HT1080 (cell line): ENCODE measurements at places on chromosomes 7 and 10.

GRCh38 chr7:76395965-76396726, 13.4 kb downstream of the SSC4D start:
- DNase-seq: no peak

- peak; percentile 22 for DNase-seq
Measured at GRCh38 chr10:124354411-124355382, 64.0 kb downstream of the OAT start.

DNA sequence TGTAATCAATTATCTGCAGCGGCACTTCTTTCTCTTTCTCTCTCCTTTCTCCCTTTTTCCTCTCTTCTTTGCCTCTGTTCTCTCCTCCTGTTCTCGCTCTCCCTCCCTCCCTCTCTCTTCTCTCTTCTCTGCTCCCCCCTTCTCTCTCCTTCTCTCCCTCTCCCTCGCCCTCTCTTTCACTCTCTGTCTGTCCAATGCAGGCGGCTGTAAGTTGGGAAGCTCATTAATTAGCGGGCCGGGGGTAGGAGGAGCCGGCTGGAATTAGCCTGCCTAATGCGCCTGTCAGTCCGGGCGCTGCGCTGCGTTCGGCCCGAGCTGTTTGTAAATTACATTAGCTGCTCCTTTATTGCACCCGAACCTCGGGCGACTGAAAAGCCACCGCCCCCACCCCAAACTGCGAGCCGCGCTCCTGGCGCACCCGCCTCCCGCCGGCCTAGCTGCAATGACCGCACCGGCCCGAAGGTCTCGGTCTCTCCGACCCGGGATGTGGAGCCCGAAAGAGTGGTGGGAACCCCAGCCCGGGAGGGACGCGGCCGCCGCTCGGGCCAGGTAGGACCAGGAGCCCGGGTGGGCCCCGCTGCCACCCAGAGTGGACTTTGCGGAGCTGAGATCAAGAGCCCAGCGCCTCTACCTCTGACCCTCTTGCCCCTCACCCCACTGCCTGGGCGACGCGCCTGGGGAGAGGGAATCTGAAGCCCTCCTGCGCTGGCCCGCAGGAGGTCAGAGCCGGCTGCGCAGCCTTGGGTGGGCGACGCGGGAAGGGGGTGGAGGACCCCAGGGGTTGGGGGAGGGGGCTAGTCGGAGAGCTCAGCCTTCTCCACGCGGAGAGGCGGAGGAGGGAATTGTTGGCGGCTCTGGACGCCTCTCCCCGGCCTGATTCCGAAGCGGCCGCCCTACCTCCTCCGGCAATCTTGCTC, at the start of gene LBX1:
Gene LBX1 (minus strand): TSS at position 198 of the 917 bp plus-strand sequence. CDS start 648 bp downstream, outside the sequence.
- no peak for DNase-seq

DNA sequence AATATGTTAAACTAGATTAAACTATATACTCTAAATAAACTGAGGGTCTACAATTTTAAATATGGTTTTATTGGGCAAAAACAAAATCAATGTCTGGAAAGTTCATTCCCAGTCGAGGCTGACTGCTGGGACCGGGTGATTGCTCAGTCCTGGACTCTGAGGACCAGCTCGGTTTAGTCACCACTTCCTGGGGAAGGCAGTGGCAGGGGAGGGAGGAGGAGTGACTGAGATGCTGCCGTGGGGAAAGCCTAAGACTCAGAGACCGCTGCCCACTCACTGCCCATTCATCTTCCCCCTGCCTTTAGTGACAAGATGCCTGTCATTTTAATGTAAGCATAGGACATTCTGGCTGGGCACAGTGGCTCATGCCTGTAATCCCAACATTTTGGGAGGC, 29.0 kb downstream of the ATOH7 start:
- peak; percentile 81 for DNase-seq

GRCh38 chr10:5811387-5811821, 1.8 kb downstream of the GDI2 start:
- DNase-seq: peak; percentile 64

DNA sequence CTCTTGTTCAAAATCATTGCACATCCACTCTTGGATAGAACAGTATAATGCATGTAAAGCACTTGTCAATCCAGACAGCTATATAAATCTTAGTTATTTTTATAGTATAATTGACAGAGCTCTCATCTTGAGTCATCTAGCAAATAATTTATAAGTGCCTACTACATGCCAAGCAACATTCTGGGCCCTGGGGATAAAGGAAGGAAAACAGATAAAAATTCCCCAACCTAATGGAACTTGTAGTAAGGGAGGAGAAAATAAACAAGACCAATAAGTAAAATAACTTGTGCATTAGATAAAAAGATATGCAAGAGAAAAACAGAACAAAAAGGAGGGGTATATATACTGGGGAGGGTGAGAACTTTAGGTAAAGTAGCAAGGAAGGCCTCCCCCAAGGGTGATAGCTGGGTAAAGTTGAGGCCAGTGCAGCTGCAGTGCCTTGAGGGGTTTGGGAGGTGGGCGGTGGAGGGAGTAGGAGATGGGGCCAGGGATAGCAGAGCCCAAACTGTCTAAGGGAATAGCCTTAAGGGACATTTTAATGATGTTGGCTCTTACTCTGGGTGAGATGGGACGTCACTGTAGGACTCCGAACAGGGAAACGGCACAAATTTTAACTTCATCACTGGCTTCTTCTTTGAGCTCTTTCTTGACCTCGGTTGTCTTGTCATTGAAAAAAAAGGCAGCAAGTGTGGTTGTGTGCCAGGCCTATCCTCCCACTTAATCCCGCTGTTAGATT, 79.3 kb upstream of the SEC61G start:
- no peak for DNase-seq

DNA sequence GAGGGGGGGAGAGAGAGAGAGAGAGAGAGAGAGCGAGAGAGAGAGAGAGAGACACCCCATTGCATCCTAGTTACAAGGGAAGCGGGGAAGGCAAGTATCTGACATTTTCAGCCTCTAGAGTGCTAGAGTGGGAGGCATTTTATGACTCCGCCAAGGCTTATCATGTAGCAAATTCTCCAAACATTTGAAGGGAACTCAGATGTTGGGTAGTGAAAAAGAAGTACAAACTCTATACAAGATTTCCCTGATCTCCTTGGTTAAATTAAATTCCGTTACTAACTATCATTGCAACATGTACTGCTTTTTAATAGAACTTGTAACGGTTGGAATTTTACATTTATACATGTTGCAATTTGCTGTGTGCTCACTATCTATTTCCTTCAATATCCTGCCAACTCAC, 83.4 kb upstream of the FAM3C start:
- DNase-seq: no peak

- DNase-seq: no peak
Measured at GRCh38 chr7:74583630-74584029, 73.9 kb upstream of the GTF2I start.

- no peak for DNase-seq
Measured at GRCh38 chr7:31099451-31100444, 47.6 kb downstream of the ADCYAP1R1 start.

GRCh38 chr7:132002343-132002968, 446.0 kb upstream of the PODXL start:
- peak; percentile 41 for DNase-seq

DNA sequence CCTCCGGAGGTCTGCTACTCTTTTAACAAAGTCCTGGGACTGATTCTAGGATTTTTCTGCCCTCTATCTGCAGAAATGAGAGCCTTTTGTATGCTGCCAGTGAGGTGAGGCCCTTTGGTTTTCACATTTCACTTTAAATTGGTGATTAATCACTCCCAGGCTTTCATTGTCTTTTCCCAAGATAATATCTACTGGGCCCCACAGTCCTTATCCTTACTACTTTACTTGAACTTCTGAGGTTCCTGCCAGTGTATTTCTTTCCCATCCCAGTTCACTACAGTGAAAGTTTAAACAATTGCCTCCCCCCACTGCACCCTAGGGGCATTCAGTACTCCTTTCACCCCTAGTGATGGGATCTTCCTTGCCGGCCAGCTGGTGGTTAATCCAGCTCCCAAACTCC, 127.4 kb upstream of the INHBA start:
- DNase-seq: no peak

- DNase-seq: no peak
Measured at GRCh38 chr10:124725171-124725631, 19.0 kb downstream of the FAM53B start.

GRCh38 chr7:74294191-74294998, 5.2 kb downstream of the CLIP2 start:
- DNase-seq: no peak

- peak; percentile 77 for DNase-seq
Measured at GRCh38 chr10:87775766-87776165, 42.3 kb downstream of the ATAD1 start.

DNA sequence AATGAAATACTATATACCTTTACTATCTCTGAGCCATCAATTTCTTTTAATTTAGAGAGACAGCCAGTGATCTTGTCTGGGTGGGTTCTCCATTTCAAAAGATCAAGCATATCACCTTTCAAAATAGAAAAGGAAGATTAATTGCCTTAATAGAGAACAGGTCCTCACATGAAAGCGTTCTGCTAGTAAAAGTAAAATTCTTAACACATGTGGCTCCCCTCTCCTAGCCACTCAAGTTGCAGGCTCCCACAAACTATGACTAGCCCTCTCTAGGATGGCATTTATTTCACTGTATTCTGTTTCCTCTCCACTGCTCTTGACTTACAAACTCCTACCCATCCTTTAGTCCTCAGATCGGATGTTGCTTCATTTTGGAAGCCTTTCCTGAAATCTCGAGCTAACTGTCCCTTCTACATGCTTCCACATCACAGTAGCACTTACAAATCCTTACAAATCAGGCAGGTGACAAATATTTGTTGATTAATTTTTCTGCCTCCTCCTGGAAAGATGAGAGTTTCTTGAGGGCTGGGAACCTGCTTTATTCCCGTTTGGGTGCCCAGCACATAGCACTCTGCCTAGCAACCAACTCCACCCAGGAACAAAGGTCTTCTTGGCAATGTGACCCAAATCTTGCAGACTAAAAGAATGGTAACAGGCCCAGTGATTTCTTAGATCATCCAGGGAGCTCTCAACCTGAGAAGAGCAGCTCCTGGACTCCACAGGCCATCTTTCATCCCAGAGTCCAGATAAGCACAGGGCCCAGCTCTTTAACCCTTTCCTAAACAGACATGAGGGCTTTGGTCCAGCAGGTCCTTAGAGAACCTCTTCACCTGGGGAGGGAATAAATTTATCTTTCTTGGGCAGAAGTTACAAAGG, 310.4 kb upstream of the IMMP2L start:
- no peak for DNase-seq

DNA sequence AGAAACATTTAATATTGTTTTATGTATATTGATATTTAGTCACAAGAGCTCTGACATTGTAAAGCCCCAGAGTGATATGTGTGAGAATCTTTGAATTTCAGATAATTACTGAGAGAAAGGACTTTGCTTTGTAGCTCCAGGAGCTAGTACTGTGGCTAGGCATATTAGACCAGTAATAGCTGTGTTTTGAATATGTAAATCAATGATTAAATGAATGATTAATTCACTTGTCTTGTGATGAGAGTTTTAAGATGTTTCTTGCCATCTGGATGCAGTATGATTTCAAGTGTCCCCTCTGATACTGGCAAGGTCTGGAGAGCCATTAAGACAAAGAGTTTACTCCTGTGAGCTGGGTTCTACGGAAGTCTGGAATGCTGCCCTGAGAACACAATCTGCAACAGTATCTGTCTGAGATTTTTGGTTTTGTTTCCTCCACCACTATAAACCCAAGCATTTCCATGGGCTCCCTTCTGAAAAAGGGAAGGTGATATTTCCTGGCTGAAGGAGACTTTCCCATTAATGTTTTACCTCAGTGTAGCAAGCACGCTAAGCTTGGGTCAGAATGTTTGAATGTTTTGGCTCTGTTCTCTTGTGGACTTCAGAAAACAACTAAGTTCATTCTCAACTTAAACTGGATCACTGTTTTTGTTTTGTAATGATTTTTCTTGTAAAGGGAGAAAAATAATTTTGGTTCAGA, 61.3 kb upstream of the BICC1 start:
- DNase-seq: no peak

- no peak for DNase-seq
Measured at GRCh38 chr7:155863721-155864151, 51.5 kb upstream of the SHH start.

DNA sequence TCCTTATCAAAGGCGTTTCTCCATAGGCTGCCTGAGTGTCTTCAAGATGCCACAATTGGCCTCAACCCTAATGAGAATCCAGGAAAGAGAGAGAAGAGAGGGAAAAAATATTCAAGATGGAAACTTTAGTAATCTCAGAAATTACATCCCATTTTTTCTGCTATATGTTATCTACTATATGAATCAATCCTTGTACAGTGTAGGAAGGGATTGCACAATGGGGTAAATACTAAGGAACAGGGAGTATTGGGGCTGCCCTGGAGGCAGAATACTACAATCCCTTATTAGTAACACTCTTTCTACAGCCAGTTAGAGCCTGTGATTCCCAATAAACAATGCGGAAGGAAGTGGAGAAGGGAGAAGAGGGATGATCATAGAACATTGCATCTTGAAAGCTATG, 27.9 kb downstream of the TFPI2 start:
- no peak for DNase-seq

DNA sequence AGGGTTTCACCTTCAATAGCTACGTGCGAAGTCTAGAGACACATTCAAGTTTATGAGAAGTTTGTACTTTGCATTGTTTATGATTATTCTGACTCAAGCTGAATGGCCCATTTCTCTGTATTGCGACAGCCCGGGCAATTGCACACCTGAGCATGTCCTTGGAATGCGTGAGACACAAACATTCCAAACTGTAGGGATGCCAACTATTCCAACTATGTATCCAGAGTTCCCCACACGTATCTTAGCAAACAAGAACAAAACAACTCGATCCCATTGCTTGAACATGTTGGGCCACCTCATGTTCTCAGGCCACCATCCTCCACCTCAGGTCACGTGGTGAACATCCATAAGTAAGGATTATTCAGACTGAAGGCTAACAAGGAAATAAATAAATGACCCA, 51.4 kb upstream of the EGFR start:
- DNase-seq: peak; percentile 48

- DNase-seq: no peak
Measured at GRCh38 chr10:119754936-119755335, 29.1 kb downstream of the INPP5F start.

- DNase-seq: no peak
Measured at GRCh38 chr10:25631471-25631870, 302.6 kb upstream of the MYO3A start.

DNA sequence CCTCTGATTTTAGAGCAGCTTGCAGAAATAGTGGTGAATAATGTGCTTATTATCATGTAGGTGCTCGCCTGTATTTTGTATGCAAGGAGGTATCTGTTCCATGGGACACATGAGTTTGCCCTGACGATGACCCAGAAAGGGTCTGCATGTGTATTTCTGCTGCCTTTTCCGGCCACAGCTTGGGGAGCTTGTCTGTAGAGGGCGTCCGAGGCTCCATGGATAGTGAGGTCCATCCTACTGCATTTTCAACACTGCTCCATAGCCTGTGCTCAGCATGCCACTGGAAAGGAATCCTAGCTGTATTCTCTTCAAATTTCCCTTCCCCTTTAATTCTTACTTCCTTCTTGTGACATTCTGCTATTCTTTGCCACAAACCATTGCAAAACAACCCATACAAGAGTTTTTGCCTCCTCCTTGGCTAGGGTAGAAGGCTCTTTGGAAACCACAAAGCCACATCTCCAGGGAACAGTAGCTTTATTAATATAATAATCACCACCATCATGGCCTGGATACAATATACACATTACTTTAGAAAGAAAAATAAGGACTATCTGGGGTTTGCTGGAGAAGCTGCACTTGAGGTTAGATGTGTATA, 127.7 kb downstream of the DYNC1I1 start:
- no peak for DNase-seq

GRCh38 chr10:28468707-28469483, 64.0 kb upstream of the WAC start:
- no peak for DNase-seq
